Left kidney (tissue), 8 donors: ENCODE measurements at places on chromosomes 1 and 21. TPM values are rescaled to one million over a fixed set of nuclear protein-coding genes. Genes with fewer than 3 reads are reported as not detected.

Gene VSIG8
- 0.17 TPM for polyA plus RNA-seq

Gene PTPN22
- 0.57 TPM for polyA plus RNA-seq

Gene TRABD2B
- polyA plus RNA-seq: 21.2 TPM

Gene TP73
- 0.55 TPM for polyA plus RNA-seq

Gene PERM1
- polyA plus RNA-seq: 0.12 TPM

Gene SIPA1L2
- polyA plus RNA-seq: 30.4 TPM

Gene GPATCH4
- 36.9 TPM for polyA plus RNA-seq

Gene SPRR2A
- not detected for polyA plus RNA-seq

Gene FCRLB
- polyA plus RNA-seq: 4.4 TPM

Gene FOXO6
- polyA plus RNA-seq: 1.2 TPM

Gene EPHX1
- 59.0 TPM for polyA plus RNA-seq

Gene SLFNL1
- polyA plus RNA-seq: 1.1 TPM

Gene RHBDL2
- polyA plus RNA-seq: 1.4 TPM

Gene CD1E
- polyA plus RNA-seq: not detected

Gene FCGR2B
- polyA plus RNA-seq: 0.65 TPM

Gene CXADR
- 43.2 TPM for polyA plus RNA-seq

Gene C8A
- polyA plus RNA-seq: not detected

Gene DENND2C
- 5.4 TPM for polyA plus RNA-seq

Gene ATP1B1
- 497 TPM for polyA plus RNA-seq

Gene KCNT2
- 12.5 TPM for polyA plus RNA-seq

Gene CELA2B
- polyA plus RNA-seq: 0.43 TPM

Gene B4GALT2
- 33.7 TPM for polyA plus RNA-seq

Gene RCSD1
- polyA plus RNA-seq: 12.0 TPM

Gene ZMYND12
- polyA plus RNA-seq: 5.1 TPM

Gene GBP1
- 18.5 TPM for polyA plus RNA-seq

Gene LRRC38
- polyA plus RNA-seq: not detected

Gene IL24
- 0.23 TPM for polyA plus RNA-seq

Gene CCDC185
- 0.08 TPM for polyA plus RNA-seq

Gene IFNAR2
- 24.8 TPM for polyA plus RNA-seq

Gene NPPA
- 0.81 TPM for polyA plus RNA-seq

Gene S100B
- 3.2 TPM for polyA plus RNA-seq

Gene PRAMEF15
- not detected for polyA plus RNA-seq

Gene RGS8
- polyA plus RNA-seq: 0.12 TPM

Gene KRTAP19-8
- polyA plus RNA-seq: not detected

Gene GPR153
- 5.8 TPM for polyA plus RNA-seq
